ENCODE measurements at places on chromosomes 16 and 17.

GRCh38 chr17:78707016-78707415, 75.1 kb downstream of the CYTH1 start:
- no peak for DNase-seq

- no peak for DNase-seq
Measured at GRCh38 chr17:45197108-45197507, 24.6 kb upstream of the FMNL1 start.

DNA sequence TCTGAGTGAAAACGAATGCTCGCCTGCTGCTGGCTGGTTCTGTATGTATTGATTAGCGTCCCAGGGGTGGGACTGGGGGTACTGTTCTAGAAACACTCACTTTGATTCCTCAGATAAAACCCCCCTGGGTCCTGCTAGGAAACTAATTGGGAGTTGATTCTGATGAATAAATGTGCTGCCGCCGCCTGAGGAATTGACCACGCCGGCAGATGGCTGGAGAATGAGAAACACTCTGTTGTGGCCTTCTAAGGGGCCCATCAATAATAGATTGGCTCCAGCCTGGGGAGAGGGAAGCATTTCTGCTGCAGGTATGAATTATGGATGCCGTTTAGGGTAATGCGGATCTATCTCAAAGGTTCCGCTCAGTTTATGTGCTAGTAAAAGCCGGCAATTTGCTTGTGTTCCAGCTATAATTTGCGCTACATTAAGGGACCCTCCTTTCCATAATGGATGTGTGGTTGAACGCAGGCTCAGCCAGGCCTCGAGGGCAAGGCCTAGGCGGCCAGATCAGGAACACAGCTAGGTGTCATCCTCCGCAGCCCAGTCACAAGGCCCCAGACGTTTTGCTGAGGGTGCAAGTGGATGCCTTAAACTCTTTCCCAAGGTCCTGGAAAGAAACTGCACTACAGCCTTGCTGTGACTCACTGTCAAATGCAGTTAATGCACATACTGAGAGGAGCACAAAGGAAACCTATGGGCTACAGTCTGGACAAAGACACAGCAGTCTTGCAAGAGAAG, 132.2 kb upstream of the HS3ST2 start:
- no peak for DNase-seq

GRCh38 chr17:45091778-45092425, 30.8 kb downstream of the NMT1 start:
- no peak for DNase-seq

DNA sequence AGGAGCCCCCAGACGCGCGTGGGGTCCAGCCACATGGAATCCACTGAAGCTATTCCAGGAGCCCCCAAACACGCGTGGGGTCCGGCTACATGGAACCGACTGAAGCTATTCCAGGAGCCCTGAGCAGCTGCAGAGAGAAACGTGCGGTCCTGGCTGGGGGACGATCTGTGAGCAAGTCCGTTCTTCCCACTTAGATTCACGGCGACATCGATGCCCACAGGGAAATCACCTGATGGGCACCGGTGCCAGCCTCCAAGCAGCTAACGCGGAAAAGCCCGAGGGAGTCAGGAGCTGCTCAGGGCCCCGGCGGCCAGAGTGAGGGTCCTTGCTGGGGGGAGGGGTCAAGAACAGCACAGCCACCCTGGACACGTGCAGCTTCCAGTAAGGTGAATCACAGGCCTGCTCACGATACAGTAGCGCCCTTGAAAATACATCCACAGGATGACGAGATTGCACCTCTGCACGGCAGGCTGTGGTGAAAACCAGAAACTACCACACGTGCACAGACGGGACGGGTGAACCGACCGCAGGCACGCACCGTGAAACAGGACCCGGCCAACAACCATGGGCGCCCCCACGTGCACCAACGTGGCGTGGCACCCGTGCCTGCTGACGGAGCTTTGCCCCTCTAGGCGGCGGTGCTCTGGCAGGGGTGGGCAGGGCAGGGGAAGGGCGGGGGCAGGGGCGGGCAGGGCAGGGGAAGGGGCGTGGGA, 77.7 kb upstream of the GNG13 start:
- no peak for DNase-seq

DNA sequence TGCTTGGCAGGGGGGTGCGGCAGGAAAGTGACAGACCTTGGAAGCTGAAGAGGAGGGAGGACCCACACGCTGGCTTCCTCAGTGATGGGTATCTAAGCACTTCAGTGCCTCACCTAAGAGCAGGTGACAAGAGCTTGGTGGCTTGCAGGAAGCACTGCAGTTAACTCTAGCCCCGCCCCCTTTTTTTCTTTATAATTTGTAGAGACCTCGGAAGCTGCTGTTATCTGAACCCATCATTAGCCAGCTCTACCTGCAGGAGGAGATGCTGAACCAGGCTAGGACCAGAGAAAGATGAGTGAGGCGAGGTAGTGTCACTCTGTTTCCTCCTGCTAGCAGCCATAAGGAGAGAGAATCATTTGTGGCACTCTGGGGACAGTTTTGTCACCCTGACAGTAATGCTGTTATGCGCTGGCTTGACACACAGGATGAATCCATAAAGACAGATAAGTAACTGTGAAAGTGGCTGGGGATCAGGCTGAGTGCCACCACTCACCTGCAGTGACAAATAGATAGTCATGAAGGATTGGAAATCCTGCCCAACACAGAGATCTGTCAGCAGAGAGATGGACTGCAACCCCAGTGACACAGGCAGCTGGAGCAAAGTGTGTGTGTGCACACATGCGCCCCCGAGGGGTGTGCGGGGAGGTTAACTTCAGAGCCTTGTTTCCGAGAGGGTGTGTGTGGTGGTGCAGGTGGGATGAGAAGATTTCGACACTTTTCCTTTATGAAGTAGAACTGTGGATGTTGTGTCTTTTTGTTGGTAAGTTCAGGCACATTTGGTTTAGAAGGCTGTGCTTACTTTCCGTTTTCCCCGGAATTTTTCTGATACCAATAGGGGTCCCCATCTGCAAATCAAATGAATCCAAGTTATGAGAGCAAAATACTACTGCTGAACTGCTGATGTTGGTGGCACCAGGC, 224.0 kb downstream of the IRX3 start:
- no peak for DNase-seq

- DNase-seq: peak; percentile 50
Measured at GRCh38 chr17:7437950-7438614, 1.2 kb upstream of the FGF11 start.

- no peak for DNase-seq
Measured at GRCh38 chr16:85335584-85336491, 223.6 kb upstream of the CIBAR2 start.

GRCh38 chr16:51399908-51400670, 249.0 kb upstream of the SALL1 start:
- no peak for DNase-seq

GRCh38 chr16:83728492-83728891, 79.3 kb upstream of the HSBP1 start:
- DNase-seq: no peak

- DNase-seq: no peak
Measured at GRCh38 chr17:72705905-72706395, 386.5 kb downstream of the SLC39A11 start.

DNA sequence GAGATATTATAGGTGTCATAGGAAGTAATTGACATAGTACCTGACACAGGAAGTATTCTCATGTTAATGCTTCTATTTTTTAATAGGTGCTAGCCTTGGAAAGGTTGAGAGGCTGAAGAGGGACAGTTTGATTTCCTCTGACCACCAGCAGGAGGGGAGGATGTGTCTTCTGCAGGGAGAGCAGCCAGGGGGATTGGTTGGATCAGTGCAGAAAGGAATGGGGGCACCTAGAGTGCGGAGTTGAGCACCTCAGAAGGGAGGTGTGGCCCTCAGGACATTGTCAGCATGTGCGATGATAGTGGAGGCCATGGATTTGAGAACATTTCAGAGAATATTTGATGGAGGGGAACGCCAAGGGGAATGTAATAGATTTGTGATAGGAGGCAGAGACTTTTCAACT, 23.4 kb downstream of the HAPSTR1 start:
- DNase-seq: no peak

DNA sequence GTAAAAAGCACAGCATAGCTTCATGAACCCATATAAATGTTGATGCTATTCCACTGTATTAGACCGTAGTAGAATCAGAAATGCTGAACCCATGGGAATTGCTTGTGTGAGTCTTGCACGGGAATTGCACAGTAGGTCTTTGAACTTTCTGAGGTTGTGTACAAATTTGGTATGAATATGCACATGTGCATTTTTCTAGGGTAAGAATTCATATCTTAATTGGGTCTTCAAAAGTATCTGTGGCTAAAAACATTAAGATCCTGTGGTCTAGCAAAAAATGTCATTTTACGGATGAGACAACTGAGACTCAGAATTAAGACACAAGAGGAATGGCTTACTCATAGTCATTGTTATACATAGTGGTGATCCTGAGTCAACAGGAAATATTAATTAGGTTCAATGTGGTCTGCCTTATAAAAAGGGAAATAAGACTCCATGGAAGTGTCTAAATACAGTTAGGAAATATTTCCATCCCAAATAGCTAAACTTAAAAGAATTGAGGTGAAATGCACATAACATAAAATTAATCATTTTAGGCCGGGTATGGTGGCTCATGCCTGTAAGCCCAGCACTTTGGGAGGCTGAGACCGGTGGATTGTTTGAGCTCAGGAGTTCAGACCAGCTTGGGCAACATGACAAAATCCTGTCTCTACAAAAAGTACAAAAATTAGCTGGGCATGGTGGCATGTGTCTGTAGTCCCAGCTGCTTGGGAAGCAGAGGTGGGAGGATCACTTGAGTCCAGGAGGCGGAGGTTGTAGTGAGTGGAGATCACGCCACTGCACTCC, 22.8 kb downstream of the TAOK1 start:
- no peak for DNase-seq

GRCh38 chr17:63445954-63446752, at the start of gene CYB561:
Gene CYB561, minus strand, starts transcription at chr17:63446306. Its CDS starts 8,759 bp downstream, at chr17:63437547.
- DNase-seq: peak; percentile 17

Data from stimulated activated naive CD4-positive, alpha-beta T cell (primary cell).